Omental fat pad (tissue), 4 donors: ENCODE measurements at places on chromosomes 7 and 10. TPM values are rescaled to one million over a fixed set of nuclear protein-coding genes. Genes with fewer than 3 reads are reported as not detected.

SPAM1 gene
- total RNA-seq: not detected

GRCh38 chr7:116230191-116231005, 20.1 kb downstream of the TES start:
- DNase-seq: no peak

MMS19 gene
- 62.9 TPM for total RNA-seq

RELN gene
- total RNA-seq: 3.8 TPM
